ENCODE measurements at places on chromosomes 1 and 21.

DNA sequence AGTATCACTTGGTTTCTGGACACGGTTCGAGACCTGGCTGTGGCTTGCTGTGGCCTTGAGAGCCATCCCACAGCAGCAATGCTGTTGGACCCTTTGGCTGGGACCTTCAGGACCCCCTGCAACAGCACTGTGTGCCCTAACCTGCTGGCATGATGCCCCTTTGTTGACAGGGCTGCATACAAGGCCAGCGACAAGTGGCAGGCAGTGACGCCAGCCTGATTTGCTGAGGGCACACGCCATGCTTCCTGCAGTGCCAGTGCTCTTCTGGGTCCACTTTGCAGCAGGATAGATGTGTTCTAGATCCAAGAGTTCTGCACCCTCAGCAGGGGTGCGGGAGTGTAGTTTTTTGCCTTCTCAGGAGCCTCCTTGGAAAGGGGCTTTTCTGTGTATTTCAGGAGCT lies 32.8 kb downstream of the COQ8A start:
- DNase-seq: no peak

- no peak for DNase-seq
Measured at GRCh38 chr1:181151378-181152326, 63.2 kb downstream of the IER5 start.

DNA sequence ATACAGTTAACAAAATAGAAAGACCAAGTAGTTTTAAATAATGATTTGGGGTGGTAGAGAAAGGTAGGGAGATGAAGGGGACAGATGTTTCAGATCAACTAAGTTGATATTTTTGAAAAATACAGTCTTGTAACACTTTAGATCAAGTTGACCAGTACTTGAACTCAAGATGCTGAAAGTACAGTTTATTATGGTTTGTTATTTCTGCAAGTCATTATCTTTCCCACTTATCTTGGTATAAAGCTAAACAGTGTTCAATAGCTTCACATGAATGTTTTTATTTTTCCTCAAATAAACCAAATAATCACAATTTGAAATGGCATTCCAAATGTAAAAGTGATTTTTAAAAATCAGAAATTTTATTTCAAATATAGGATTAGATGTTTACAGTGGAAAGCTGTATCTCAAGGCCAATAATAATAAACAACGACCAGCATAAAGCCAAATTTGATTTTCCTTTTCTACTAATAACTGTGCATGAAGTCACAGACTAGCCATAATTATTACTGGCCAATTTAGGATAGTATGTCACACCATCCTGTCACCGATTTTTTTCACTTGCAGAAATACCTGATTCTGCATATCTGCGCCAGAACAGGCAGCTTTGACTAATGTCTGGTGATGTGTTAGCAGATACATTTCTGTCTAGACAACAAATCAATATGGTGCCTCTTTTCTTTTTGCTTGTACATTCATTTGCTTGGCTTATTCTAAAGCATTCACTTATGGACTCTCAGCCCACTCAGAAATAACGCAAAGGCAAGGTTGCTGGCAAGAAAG lies 320.2 kb downstream of the TM2D1 start:
- DNase-seq: no peak

GRCh38 chr1:78279051-78279450 lies 211.7 kb upstream of the PTGFR start:
- no peak for DNase-seq

DNA sequence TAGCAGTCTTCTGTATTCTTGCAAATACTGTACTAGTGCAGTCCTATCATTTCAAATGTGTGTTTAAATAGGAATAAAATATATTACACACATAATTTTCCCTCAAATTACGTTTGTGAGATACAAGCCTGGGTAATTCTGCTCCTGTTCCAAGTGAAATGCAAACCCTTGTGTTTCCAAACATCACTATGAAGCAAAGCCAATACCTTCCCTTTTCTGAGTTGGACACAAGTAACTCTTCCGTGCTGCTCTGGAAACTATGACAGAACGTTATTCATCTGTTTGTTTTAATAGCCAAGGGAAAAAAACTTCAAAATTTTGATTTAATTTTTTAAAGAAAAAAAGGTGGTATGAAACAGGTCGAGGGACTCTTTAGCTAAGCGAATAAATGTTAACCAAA lies 73.7 kb upstream of the UBE2U start:
- no peak for DNase-seq

DNA sequence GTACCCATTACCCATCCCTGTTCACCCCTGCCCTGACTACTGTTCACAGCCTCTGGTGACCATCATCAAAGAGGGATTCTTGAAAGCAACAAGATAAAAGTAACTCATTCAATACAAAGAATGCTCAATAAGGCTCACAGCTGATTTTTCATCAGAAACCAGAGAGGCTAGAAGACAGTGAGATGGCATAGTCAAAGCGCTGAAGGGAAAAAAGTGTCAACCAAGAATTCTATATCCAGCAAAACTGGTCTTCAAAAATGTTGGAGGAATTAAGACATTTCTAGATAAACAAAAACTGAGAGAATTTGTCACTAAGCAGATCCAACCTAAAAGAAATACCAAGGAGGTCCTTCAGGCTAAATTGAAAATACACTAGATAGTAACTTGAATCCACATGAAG lies 27.1 kb downstream of the CSF1 start:
- DNase-seq: no peak

DNA sequence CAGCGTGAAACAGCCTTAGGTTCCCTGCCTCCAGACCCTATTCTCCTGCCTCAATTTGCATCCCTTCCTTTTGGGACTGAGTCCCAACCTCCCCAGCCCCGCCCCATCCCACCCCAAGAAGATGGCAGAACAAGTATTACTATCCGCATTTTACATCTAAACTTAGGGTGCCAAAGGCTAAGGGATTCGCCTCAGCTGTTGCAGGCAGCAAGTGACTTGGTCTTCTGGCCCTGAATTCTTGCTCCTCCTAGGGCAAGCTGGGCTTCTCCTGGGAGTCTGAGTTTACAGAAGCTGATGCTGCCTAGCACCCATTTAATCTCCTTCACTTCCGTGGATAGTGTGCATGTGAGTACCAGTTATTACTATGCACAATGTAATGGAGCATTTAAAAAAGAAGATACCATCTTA lies 161.3 kb upstream of the NR5A2 start:
- no peak for DNase-seq

DNA sequence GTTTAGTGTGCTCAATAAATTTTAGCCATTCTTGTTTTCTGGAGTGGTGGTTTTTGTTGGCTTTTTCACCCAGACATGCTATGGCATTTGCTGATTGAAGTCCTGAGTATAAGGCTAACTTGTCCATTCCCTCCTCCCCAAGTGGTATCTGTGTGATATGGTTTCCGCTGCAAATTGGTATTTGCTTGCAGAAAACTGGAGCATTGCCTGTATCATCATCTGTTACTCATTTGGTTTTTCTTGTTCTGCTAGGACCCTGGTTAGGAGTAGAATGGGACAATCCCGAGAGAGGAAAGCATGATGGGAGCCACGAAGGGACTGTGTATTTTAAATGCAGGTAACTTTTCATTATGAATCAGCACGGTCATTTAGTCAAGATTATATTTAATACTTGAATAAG lies 34.0 kb downstream of the TBCE start:
- DNase-seq: no peak
